Right ventricle myocardium inferior (tissue), 1 donor: ENCODE measurements at places on chromosomes 3 and 15.

GRCh38 chr15:53834214-53834613, 74.8 kb upstream of the WDR72 start:
- DNase-seq, result no peak

- no peak for DNase-seq
These were observed 184.9 kb downstream of the FMN1 start for GRCh38 chr15:33009603-33010002.

- no peak for DNase-seq
These were observed 58.1 kb upstream of the FNDC3B start for GRCh38 chr3:171981271-171981605.

GRCh38 chr3:103794656-103795055, 1359.8 kb downstream of the ZPLD1 start:
- no peak for DNase-seq

DNA sequence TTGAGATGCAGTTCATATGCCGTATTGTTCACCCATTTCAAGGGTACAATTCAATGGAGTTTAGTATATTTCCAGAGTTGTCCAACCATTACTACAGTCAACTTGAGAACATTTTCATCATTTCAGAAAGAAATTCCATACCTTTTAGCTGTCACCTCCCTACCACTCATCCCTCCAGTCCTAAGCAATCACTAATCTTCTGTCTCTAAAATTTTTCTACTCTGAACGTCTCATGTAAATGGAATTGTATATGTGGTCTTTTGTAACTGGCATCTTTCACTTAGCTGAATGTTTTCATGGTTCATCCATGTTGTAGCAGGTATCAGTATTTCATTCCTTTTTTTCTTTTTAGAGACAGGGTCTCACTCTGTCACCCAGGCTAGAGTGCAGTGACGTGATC, 51.1 kb downstream of the CMTM7 start:
- no peak for DNase-seq

GRCh38 chr3:88433568-88433967, 283.8 kb downstream of the C3orf38 start:
- no peak for DNase-seq

- DNase-seq, result no peak
These were observed 329.7 kb downstream of the SI start for GRCh38 chr3:164748626-164749025.

DNA sequence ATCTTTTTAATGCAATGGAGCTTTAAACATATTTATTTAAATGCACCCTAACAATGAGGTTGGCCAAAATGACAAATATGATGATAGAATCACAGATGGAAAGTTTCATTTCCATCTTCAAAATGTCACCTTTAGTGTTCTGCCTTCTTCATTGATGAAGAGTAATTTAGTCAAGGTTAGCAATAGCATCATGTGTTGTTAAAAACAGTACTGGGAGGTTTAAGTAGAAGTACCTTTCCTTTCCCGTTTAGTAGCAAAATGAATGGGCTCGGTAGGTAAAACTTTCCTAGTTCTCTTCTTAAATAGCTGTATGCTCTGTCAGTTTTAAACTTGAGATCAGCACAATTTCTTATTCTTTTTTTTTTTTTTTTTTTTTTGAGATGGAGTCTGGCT, 35.1 kb downstream of the EIF2AK4 start:
- DNase-seq, result no peak

DNA sequence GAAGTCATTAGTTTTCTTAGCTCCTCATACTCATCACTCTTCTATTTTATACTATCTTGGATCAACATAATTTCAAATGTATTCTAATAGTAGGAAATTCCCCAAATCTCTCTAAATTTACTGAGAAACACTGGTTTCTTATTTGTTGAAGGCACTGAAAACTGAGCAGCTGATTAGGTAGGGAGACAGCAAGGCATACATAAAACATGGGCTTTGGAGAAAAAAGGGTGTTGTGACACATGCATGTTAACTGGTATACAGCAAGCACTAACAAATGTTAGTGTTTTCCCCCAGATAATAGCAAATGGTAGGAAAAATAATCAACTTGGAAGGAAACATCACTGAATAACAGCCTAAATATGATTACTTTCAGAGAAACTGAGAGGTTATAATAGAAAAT, 125.5 kb upstream of the TSPAN3 start:
- DNase-seq, result no peak

DNA sequence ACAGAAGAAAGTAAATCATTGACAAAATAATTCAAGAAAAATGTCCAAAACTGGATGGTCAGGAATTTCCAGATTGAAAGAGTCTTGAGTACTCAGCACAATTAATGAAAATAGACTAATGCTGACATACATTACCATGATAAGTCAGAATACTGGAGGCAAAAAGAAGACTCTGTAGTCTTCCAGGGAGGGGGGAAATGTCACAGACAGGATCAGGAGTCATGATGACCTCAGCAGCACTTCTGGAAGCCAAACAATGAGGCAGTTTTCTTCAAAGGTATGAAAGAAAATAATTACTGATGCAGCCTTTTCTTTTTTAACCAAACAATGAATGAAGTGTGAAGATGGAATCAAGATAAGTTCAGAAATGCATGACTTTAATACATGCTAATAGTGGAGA, 30.1 kb upstream of the SLC22A13 start:
- no peak for DNase-seq

DNA sequence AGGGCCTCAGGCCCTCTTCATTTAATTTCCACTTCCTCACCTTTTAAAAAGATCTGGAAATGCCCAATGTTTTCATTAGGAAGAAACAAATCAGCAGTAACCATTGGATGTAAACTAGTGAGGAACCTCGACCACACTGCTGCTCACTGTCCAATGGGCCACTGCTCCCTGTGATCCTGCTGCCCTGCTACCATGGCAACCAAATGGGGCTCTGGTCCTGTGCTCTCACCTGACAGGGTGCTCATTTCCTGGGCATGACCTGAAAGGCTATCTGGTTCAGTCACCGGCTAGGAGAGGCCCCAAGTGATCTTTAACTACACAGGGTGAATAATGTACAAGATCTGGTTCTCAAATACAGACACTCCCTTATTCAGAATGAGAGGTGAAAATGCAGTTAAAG, 54.6 kb downstream of the ARHGEF3 start:
- no peak for DNase-seq

DNA sequence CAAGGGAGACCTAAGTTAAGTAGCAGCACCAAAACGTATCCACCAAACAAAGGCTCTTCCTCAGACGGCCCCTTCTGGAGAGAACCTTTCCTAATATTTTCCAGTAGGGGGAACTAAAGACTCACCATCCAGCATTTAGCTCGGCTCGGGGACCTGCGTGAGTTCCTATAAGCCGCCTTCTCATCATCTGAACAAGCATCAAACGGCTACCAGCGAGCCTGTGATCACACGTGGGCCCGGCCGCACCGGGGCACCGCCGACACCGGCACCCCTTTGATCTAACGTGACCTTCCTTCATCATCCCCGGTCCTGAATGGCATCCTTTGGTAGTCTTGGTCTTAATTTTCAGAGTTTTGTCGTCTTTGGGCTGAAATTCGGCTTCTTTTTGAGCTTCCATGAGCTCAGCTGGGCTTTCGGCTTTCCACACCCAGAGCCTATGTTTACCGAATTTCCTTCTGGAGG, 1.4 kb upstream of the ROBO2 start:
- DNase-seq, result peak; percentile 74

DNA sequence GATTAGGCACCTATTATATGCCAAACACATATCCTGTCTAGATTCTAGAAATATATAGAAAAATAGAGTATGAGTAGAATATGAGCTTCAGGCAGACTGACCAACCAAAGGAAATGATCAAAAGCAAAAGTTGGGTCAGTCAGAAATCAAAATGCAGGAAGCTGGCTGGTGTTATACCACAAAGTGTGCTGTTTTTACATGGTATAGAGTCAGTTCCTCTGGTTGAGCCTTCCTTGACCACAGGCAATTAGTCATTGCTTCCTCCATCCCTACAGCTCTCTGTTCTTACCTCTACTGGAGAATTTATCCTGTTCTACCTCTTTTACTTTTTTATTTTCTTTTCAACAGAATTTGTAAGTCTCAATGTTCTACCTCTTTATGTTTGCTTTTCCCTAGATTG, 149.8 kb downstream of the TMCO5A start:
- no peak for DNase-seq

- DNase-seq, result no peak
These were observed 779.6 kb upstream of the ARPP21 start for GRCh38 chr3:34859746-34860145.

GRCh38 chr3:150388498-150389418, 19.3 kb upstream of the TSC22D2 start:
- no peak for DNase-seq

- no peak for DNase-seq
These were observed 34.9 kb downstream of the PIK3CB start for GRCh38 chr3:138799822-138800221.

DNA sequence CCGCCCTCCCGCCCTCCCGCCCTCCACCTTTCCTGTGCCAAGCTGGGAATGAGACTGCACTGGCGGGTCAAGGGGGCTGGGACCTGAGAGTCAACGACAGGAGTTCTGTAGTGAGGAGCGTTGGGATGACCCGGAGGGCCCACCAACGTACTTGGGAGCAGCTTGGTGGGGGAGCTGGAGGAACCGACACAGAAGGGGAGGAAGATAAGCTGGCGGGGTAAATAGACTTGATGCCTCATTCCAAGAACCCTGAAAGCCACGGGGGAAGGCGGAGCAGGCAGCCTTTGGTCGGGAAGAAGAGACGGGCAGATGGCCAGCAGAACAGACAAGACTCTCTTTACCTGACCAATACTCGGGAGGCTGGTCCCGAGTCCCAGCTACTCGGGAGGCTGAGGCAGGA, 277 bp downstream of the FMN1 start:
- no peak for DNase-seq

GRCh38 chr3:112341386-112341785, 8.4 kb downstream of the CD200 start:
- DNase-seq, result no peak

DNA sequence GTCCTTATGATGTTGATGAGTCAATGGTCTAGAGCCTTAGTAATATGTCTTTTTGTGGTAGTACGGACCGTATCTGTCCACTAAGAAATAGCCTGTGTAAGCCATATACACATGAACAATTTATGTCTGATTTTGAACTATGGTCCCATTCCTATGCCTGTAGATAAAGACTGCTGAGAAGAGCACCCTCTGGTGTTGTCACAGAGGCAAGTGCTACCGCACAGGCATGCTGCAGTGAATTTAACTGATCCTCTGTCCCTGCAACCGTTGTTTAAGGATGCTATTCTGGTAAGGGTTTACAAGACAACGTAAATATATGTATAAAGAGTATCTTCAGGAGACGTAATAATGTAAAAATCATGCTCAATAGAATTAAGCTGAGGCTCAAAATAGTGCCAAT, 170.7 kb downstream of the UBE3A start:
- no peak for DNase-seq

GRCh38 chr15:96818861-96819260, 488.4 kb downstream of the NR2F2 start:
- no peak for DNase-seq

DNA sequence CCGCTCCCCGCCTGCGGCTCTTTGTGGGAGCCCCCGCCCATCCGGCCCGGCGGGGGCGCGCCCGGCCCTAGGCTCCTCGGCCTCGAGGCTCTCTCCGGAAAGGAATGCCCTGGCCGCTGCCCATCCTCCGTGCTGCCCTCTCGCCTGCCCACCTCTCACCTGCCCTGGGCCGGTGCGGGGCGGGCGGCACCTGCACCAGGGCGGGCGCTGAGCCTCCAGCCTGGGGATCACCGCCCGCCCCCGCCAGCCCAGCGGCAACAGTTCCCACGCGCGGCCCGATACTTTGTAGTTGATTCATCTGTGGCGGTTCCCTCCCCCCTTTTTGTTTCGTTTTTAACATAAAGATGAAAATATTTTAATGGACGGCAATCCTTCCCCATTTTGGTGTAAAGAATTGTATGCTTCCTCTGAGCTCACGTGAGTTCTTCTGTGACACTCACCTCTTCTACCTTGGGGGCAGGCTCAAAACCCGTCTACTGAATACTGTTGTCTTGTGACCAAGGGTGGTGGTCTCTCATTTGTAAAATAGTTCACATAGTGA, 1.9 kb downstream of the KLF13 start:
- no peak for DNase-seq

GRCh38 chr3:9179826-9180763, 69.4 kb downstream of the SRGAP3 start:
- DNase-seq, result no peak

GRCh38 chr3:71444028-71444860, 139.3 kb downstream of the FOXP1 start:
- DNase-seq, result peak; percentile 82

DNA sequence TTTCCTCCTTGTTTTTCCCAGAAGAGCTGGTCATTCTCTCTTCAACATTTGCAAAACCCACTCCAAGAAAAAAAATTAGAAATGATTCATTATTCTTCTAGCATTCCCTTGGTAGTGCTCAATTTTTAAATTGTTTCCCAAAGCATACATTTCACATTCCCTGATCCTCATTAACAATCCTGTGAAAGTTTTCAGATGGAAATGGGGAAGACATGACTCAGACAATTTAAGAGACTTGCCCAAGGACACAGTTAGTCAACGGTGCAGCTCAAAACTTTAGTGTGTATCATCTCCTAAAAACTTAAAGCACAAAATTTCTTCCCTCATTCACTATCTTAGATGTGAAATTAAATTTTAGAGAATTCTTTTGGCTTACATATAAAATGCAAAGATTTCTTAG, 17.1 kb upstream of the ABI3BP start:
- no peak for DNase-seq

DNA sequence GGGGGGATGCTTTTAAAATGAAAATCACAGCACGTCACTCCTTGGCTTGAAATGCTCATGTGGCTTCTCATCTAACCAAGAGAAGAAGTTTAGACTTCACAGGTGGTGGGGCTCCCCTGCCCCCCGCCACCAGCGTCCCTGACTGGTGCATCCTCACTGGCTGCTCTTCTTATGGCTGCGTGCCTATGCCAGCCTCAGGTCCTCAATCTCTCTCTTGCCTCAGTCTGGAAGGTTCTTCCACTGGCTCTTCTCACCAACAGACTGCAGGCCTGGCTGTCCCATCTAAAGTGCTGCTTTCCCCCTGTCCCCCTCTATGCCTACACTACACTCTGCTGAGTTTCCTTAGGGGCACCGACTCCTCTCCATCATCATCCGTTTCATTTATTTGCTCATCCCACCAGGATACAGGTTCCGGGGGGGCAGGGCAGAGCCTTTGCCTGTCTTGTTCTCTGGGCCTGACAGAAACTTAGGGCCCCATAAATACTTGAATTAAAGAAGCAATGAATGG, 20.6 kb downstream of the ABTB1 start:
- no peak for DNase-seq

- no peak for DNase-seq
These were observed 5.6 kb downstream of the HLTF start for GRCh38 chr3:149080699-149081091.
